Right ventricle myocardium superior (tissue), 1 donor: ENCODE measurements at places on chromosomes 13 and 19. TPM values are rescaled to one million over a fixed set of nuclear protein-coding genes. Genes with fewer than 3 reads are reported as not detected.
A peak's percentile ranks its signal among the peaks of the same experiment; 100 is the strongest.

Gene ATXN8OS
- not detected for total RNA-seq

- DNase-seq = no peak
Measured at GRCh38 chr19:30857388-30857787, 485.2 kb downstream of the ZNF536 start.

Gene LIG1
- 2.4 TPM for total RNA-seq

- no peak for DNase-seq
Measured at GRCh38 chr19:15913384-15913783, 15.5 kb upstream of the CYP4F2 start.

Gene ZNF254
- 8.6 TPM for total RNA-seq

GRCh38 chr19:3452171-3452941 is 28.0 kb downstream of the SMIM24 start:
- DNase-seq = no peak

Gene ATP4B
- total RNA-seq = not detected

Gene APOC4
- total RNA-seq = not detected

DNA sequence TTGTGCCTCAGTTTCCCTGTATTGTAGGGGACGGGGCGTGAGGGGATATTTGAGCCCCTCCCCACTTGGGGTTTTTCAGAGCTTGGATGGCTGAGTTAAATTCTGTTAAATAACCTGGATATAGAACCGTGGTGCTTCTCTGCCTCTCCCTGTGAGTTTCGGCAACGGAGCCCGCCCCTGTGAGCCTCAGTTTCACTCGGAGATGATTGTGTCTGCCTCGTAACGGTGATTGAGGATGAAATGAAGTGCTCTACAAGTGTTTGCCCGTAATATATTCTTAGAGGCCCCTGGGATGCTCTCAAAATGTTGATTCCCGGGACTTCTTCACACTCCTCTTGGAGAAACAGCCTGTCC is 509 bp downstream of the KXD1 start:
- DNase-seq = no peak

- DNase-seq = peak; percentile 43
Measured at GRCh38 chr13:76992548-76993001, 694 bp downstream of the CLN5 start.

DNA sequence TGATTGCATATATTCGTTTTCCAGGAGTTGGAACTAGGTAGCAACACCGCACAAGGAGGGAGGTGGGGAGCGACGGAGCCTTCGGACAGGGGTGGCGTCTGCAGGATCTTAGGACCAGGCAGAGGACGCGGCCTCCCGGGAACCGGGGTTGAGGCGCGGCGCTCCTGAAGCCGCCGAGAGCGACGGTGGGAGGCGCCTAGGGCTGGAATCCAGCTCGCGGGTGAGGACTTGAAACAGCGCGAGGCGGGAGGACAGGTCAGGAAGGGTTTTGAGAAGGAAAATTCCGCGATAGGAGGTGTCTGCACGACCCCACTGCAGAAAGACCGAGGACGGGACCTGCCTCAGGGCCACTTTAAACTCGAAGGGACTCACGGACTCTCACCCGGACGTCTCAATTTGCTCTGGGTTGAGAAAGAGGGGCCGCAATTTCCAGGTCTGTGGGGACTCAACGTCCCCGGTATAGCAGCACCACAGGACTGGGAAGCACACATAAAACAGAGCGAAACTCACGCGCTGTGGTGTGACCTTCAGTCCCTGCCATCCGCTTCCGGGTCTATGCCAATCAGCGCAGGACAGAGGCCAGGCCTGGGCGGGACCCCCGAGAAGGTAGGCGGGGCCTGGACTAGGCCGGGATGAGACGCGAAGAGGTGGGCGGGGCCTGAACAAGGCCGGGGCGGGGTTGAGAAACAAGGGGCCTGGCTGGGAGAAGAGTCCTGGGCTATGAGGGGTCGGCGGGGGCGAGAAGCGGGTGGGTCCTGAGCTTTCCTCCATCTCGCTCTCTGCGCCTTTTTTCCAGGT is at the start of gene ZNF320:
Gene ZNF320, minus strand, starts transcription at position 498 of the 798 bp plus-strand sequence. CDS start 7,380 bp downstream, outside the sequence.
- peak; percentile 99 for DNase-seq

GRCh38 chr13:33132644-33133440 is 116.6 kb downstream of the KL start:
- DNase-seq = no peak

DNA sequence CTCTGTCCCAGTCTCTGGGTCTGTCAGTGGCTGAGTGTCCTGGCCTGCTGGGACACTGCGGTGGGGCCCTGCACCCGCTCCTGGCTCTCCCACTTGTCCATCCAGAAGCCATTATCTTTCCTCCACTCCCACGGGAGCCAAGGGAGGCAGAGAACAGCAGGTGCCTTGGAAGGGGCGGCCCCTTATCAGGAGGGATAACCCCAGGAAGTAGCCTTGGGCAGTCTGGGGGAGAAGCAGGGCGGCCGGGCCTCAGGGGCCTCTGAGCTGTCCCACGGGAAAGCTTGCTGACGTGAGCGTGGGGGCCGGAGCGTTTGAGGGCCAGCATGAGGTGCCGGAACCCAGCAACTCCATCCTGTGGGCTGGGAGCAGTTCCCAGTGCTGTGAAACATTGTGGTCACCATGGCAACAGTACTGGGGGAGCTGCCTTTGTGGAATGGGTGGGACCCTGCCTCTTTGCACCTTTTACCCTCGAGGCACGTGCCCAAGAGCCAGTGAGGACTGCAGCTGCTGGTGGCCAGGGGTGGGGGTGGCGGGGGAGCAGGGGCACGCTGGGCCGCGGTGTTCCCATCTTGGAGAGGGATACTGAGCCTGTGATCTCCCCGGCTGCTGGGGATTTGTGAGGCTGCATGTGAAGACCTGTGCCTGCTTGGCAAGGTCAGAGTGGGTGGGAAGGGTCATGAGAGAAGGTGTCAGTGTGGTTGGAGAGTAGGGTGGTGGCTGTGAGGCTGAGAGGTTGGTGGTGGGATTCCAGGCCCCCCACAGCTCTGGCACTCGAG is 20.9 kb downstream of the KLHL26 start:
- DNase-seq = peak; percentile 78

- DNase-seq = no peak
Measured at GRCh38 chr19:48495396-48495795, 16.2 kb downstream of the LMTK3 start.

Gene CLDND2
- total RNA-seq = 0.46 TPM

DNA sequence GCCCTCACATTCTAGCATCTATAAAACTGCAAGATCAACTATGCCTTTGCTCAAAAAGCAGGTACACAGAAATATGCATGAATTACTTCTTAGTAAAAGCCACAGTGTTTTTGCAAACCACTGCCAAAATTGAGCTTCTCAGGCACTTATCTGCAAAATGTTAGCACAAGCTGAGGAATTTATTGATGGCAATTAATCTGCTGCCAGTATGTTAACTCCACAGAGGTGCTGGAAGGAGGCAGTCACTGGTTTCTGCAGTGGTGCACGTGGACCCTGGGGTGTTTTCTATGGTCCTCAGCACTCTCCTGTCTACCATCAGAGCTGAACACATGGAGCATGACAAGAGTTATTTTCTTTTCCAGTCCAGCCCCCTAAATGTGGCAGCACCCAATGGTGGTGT is 44.2 kb downstream of the CLDN10 start:
- DNase-seq = no peak

Gene PCDH8
- total RNA-seq = not detected

DNA sequence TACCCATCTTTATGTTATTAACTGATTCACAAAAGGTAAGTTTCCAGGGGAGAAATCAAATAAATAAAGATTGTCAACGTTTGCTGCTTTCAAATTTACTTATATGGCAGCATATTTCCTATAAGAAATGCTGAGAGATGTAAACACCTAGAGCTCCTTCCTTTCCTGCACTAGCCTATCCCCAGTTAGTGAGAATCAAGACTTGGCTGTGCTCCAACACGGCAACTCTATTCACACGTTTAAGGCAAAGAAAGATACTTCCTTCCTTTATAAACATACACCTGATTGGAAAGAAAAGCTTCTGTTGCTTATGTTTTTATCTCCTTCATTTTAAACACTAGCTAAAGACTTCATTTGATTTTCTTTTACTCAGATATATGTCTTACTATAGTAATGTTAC is 107.0 kb downstream of the PCDH9 start:
- DNase-seq = no peak

Gene APOC1
- total RNA-seq = 1.00 TPM

Gene MED25
- total RNA-seq = 83.4 TPM

Gene LAIR2
- not detected for total RNA-seq

Gene ZNF526
- 5.4 TPM for total RNA-seq

Gene CGB8
- total RNA-seq = not detected

- DNase-seq = no peak
Measured at GRCh38 chr19:19109601-19110000, 28.7 kb downstream of the TMEM161A start.

- no peak for DNase-seq
Measured at GRCh38 chr13:110261166-110262081, 45.5 kb downstream of the COL4A1 start.

GRCh38 chr13:23995283-23996073 is 98.2 kb upstream of the C1QTNF9B start:
- no peak for DNase-seq

DNA sequence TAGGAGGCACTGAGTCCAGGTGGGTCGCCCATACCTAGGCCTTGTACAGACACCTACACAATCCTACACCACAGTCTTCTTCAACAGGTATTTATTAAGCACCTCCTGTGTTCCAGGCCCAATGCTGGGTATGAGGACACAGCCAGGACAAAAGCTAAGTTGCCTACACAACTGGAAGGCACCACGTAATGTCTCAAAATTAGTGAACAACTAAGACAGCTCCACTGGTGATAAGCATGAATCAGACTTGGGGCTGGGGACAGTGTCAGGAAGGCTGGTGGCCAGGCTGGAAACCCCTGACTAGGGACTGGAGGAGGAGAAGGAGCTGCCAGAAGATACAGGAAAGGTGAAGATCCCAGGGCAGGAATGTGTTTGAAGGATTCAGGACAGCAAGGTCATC is 2.4 kb downstream of the SMIM24 start:
- no peak for DNase-seq
